ENCODE measurements at places on chromosomes 3 and 15.

- DNase-seq = no peak
These were observed 185.0 kb downstream of the OR4M2 start for GRCh38 chr15:22265056-22265945.

DNA sequence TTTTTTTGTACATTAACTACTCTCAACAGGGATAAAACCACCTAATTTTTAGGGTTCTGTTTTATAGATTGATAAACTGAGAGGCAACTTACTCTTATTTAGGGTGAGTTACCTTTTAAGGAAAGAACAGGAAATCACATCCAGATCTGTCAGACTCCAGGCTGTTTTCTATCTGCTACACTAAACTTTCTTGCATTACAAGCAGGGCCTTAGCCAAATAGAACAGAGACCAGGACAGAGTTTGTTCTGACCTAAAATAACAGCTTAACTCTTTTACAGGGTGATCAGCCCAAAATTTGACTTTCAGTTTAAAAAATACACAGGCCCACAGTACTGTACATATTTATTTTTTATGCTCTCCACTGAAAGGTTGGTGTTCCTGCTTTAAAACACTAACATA is 38.6 kb downstream of the SGO1 start:
- DNase-seq = no peak

GRCh38 chr3:171428321-171428787 is 31.9 kb downstream of the TNIK start:
- DNase-seq = no peak

GRCh38 chr15:57320631-57321220 is 55.6 kb upstream of the CGNL1 start:
- DNase-seq = no peak

DNA sequence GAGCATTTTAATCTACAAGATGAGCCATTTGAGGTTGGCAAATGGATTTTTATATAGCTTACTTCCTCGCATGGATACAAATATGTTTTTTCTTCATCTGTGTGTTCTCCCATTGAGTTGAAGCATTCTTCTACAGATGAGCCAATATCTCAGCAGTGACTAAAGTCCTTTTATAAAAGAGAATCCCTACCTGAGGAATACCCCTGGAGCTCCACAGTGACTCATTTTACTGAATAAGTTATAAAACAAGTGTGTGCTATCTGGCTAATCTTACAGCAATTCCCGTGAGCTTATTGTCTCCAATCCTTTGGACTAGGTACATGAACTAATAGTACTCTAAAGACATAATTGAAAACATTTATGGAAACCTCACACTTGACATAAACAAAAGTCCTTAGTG is 354.2 kb upstream of the BCHE start:
- DNase-seq = no peak

GRCh38 chr3:140499114-140499757 is 178.6 kb upstream of the TRIM42 start:
- no peak for DNase-seq

DNA sequence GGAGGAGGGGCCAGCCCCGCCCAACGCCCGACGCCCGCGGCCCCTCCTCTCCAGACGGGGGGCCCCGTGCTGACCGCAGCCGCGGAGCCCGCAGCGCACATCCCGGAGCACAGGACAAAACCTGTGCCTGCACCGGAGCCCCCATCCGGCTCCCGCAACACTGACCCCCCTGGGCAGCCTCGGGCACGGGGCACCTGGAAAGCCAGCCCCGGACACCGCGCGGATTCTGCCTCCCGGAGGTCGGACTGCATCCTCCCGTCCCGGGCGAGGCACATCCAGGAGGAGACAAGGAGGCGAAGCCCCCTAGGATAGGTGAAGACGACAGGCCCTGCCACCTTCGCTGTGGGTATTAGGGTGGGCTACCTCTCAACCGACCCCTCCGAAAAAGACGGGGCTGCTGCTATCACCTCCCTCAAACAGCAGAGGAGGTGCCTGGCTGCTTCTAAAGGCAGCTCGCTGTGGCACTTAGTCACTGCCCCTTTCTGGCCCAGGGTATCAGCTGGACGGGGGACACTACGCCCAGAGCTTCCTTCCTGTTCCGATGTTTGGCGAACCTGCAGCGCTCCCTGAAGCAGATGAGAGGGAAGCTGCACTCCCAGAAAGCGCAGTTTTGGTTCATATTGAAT is 10.6 kb downstream of the XXYLT1 start:
- DNase-seq = no peak

DNA sequence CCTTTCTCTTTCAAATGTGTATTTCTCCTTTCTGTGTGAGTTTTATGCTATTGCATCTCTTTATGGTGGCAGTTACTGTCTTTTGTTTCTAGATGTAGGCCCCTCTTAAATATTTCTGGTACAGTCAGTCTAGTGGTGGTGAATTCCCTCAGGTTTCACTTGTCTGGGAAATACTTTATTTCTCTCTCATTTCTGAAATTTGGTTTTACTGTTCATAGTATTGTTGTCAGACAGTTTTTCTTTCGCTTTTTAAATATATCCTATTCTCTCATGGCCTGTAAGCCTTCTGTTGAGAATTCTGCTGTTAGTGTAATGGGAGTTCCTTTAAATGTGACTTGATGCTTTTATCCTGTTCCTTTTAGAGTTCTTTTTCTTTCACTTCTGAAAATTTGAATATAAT is 874.0 kb downstream of the PLOD2 start:
- no peak for DNase-seq

DNA sequence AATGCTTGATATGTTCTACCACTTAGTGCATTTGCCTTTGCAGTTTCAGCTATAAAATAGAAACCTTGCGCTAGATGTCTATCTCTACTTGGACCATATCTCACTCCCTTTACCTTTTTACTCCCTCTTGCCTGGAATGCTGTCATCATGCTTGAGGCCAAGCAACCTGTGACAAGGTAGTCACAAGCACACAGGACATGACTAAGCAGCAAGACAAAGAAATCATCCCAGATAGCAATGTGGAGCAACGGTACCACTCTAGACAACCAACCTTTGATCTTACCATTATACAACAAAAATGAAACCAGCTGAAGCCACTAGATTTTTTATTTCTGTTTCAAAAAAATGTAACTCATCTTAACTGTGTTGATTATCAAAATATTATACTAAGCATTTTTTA is 50.5 kb upstream of the SPSB4 start:
- DNase-seq = no peak

- no peak for DNase-seq
These were observed 24.5 kb downstream of the LEO1 start for GRCh38 chr15:51947124-51947523.

GRCh38 chr15:29432191-29433049 is 162.8 kb upstream of the NSMCE3 start:
- no peak for DNase-seq

DNA sequence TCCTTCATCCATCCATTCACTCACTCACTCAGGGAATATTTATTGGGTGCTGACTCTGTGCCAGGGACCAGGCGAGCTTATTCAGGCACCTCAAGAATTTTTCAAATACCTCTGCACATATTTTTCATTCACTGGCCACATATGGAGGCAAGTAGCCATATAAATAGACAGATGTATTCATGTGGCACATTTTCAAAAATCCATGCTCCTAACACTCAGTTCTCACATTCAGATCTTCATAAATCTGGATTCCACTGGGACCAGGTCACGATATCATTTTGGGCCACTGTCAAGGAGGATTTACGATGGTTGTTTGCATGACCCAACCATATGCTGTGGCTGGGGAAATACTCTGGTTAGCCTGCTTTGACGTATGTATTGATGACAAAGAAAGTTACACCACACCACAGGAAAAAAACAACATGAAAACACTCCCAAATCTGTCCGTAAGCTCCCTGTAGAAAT is 241.8 kb upstream of the LRTM1 start:
- DNase-seq = no peak

DNA sequence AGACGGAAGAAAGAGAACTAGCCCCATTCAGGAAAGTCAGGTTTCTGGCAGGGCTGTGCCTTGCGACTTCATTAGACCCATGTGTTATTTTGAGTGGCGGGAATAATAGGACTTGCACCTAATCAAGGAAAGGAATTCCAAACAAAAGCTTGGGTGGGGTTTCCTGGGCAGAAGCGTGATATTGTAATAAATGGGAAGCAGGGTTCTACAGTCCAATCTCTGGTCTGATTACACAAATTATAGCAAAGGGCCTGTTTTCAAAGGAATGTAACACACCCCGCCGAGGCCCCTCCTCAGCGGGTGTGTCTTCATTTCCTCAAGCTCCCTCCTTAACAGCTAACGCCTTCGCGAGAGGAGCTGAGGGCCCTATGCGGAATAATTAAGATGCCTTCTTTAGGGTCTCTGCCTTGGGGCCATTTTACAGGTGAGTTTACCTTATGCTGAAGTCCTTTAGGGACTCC is 396.0 kb upstream of the C2CD4B start:
- DNase-seq = no peak

GRCh38 chr3:122996038-122996580 is 31.5 kb downstream of the SEMA5B start:
- DNase-seq = peak; percentile 39

DNA sequence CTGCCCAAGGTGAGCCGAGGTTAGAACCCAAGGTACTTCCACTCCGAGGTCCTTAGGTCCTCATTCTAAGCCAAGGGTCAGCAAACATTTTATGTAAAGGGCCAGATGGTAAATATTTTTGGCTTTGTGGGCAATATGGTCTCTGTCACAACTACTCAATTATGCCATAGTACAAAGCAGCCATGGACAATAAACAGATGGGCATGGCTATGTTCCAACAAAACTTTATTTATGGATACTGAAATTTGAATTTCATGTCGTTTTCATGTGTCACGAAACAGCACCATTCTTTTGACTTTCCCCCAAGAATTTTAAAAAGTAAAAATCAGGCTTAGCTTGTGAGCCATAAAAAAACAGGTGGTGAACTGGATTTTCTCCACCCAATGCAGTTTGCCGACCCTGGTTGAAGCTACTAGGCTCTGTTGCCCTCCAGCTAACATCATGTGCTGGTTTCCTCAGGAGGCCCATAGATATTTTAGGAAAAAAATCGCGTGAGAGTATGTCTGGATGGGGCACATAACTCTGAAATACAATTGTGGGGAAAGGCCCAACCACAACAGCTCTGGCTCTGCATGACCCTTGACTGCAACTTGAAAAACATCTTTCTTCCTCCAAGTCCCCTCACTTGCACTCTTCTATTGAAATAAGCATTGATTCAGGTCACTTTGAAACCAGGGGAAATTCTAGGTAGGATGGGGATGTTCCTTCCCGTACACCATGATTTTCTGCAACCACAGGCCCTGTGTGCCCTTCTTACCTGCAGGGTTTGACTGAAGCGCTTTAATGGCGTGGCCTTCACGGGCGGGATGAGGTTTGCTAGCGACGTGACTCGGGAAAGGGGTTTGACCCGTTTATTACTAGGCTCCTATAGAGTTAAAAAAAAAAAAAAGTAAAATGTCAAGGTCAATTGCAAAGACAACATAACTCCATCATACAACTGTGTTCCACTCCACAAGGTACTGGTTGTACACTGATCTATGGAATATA is 28.5 kb downstream of the ARHGEF3 start:
- no peak for DNase-seq

GRCh38 chr3:48057521-48057920 is 41.3 kb upstream of the MAP4 start:
- no peak for DNase-seq

DNA sequence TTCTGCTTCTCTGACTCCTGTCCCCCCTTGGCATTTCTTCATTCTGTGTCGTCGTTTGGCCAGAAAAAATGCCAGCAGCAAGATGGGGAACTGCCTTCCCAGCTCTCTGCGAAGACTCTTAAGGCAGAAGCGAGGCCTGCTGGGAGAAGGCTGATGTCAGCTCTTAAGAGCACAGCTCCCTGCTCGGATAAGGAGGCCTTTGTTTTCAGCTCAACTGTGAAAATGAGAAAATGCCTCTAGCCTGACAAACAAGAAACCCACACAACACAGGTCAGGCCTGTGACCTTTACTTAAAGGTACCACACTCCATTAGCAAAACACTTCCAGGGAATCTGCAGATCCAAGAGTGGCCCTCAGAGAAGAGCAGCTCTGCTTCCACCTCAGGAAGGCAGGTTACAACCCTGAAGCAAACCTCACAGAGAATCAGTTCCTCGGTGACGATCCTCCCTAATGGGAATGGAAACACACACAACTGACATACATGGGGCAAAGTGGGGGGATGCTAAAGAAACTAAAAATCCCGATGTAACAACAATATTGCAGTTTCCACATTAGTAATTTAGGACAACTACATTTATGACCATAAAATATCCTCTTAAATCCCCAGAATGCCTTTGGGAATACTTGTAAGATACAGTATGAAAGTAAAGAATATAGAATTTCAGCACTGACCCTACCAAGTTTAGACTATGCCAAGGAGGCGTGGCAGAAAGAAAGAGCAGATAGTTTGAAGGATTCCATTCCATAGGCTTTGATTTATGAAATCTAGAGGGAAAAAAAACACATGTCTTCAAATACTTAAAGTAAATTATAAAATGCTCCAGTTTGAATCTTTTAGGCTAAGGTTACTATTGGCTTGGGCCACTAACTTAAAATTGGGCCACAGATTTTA is 52.1 kb downstream of the VGLL4 start:
- DNase-seq = peak; percentile 94

GRCh38 chr15:79740561-79740960 is 156.3 kb downstream of the MTHFS start:
- DNase-seq = no peak

DNA sequence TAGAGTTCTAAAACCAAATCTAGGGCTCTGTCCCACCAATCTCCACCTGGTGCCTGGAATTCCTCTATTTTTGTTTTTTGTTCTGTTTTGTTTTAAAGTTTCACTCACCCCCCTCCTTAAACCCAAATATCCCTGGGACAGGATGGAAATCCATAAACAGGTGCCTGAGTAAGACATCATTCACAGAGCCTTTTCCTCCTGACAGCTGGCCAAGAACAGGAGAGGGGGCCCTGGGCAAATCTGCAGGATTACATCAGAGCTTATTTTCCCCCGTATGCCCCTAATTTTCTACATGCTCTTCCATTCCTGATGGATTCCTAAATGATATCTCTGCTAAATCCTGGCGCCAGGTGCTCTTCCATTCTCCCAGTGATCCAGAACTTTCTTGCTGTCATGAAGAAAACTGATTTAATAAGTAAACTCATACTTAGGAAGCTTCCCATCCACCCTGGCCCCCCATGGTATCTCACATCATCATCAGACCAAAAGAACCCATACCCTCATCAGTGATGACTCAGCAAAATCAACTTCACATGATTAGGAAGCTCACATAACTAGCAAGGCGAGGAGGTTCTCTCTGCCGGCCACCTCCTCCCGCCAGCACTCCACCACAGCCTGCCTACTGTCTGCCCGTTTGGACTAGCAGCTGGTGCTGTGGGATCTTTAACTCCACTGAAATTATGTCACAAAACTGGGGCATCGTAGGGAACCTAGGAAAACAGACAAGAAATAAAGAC is 61.0 kb downstream of the LIPC start:
- DNase-seq = no peak

DNA sequence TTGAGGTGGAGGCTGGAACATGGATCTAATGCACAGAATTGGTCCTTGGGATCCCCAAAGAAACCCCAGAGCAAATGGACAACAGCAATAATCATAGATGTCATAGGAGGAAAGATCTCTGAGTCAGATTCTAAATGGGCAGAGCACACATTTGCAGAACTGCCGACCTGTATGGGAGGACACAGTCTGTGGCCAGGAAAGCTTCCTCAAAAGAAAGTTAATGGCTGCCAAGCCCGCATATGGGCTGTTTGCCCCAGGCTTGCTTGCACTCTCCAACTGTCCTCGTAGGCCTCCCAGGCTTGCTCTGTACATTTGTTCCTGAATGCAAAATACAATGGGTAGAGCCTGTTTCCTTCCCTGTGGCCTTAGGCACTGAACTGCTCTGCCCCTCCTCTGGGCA is 102.0 kb upstream of the PLXNA1 start:
- DNase-seq = no peak

- no peak for DNase-seq
These were observed 36.7 kb upstream of the ADPGK start for GRCh38 chr15:72820278-72820677.
